NCI-H526 treated with DMSO at 0.1 percent for 48 hours (cell line): ENCODE measurements at places on chromosomes 1 and 21.

DNA sequence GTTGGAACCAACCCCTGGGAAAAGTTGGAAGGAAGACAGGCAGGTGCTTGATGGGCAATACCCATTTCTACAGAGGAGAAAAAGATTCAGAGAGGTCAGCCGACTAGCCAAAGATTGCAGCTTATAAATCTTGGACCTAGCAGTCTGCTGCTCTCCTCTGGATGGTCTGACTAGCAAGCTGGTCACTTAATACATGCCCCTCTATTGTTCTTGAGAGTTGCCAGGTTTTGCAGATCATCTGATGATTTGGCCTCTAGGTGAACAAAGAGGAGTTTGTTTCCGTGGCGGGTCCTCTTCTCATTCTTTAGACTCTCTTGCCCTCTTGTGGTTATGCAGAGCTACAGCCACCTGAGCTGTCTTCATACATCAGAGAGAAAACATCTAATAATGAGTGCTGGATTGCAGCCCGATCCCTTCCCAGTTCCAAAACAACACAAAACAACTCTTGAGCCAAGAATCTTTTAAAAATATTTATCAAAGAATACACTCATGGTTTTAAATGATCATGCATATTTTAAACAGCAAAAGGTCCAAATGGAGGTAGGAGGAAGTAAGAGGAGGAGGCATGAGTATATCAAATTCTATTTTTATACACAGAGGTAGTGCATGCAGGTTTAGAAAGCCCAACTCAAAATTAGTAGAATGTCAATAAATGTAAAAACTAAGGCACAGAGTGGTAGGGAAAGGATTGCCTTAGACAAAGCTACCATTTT is 115.7 kb downstream of the SLC30A10 start:
- DNase-seq = peak; percentile 43

GRCh38 chr1:233024199-233024598 is 73.8 kb downstream of the NTPCR start:
- DNase-seq = no peak

DNA sequence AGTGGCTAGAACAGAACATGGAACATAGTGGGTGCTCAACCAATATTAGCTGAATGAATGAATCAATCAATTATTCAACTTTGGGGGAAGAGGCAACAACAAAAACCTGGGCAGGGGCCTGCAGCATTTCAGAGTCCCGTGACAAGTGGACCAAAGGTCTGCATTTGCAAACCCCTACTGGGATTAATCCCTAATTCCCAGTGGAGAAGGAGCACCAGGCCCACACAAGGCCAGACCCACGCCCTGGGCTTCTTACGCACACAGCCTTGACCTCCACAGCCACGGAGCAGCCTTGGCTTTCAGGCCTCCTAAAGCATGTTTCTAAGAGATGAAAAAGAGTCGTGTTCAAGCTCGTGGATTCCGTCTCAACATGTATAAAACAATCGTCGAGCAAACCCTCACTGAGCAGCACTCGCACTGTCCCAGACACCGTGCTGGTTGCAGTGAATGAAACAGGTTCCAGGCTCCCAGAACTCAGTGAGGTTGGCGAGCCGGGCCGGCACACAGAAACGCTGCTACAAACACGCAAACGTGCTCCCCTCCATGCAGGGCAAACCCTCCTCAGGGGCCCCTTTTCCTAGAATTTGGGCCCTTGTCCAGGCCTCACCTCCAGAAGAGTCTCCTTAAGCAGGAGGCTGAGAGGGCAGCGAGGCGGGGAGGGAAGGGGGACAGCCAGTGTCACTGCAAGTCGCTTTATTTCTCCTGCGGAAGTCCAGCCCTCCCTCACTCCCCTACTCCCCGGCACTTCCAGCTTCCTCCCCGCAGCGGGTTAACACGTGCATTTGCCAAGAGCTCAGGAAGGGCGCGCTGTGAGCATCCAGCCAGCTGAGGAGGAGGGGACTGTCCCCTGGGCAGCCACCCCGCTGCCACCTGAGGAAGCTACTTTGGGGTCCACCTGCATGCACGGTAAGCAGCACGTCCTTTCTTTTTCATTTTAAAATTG is 556.4 kb downstream of the KIF26B start:
- DNase-seq = no peak

- DNase-seq = no peak
These were observed 75.6 kb downstream of the LMO4 start for GRCh38 chr1:87404296-87404695.

DNA sequence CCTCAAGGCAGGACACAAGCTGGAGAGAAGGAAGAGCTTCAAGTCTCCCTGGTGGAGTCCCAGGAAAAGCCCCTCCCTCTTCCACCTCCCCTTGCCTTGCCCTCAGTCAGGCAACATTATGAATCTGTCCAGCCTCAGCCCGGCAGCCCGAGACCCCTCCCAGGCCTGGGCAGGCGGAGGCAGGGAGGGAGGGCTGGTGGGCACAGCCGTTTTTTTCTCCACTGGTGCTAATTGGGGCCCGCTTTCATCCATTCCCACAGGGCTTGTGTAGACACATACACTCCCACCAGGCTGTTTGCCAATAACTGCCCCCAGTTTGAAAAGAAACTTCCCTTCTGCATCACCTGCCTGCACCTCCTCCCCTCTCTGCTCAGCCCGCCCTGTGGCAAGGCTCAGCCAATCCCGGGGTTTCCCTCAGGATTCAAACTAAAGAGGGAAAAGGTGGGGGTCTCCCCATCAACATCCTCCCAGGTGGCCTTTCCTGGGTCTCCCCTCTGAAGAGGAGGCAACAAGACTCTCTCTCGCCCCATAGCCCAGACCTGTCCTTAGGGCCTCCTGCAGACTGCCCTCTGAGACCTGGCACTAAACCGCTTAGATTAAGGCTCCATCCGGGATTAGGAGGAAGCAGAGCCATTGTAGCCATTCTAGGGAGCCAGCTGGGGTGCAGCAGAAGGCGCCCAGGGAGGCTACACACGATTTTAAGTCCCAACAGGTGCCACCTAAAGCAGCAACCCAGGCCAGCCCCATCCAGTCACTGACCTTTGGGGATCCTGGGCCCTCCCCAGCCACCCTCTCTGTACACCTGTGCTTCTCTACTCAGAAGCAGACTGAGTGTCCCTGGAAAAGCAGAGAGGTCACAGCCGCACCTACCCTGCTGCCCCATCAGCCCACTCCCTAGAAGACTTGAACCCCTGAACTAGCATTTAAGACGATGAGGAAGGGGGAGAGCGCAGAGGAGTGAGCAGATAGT is 3.5 kb downstream of the IGSF9 start:
- DNase-seq = no peak

GRCh38 chr1:161044908-161045735 is 655 bp downstream of the USF1 start:
- peak; percentile 81 for DNase-seq

- DNase-seq = no peak
These were observed 61.3 kb downstream of the MORN1 start for GRCh38 chr1:2330035-2330434.

- DNase-seq = no peak
These were observed 3.9 kb downstream of the CTRC start for GRCh38 chr1:15442119-15442518.

- no peak for DNase-seq
These were observed 3.9 kb downstream of the PGD start for GRCh38 chr1:10402729-10403274.

DNA sequence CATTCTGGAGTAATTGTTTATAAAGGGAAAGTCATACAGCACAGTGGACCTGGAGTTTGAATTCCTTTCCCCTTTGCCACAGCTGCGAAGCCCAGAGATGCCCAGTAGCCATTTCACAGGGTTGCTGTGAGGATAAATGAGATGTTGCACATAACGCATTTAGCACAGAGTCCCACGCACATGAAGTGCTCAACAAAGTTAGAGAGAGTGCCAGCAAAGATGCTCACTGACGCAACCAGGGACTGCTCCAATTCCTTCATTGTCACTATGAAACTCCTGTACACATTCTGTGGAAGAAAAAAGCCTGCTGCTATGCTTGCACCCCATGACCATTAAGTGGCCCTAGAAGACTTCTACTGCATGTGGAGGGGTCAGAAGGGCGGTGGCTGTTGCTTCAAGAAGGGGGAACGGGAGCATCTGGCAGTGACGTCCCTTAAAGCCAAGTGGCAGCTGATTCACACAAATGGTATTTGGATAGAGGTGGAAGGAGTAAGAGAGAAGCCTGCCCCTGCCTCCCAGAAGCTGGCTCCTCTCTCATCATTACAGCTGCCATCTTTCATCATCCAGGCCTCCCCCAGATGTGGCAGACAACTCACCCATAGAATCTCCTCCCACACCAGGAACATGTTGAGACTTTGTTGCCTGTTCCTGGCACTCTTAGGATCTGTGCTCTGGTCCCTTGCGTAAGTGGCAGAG is 26.5 kb upstream of the VAV3 start:
- no peak for DNase-seq

GRCh38 chr1:210598135-210598652 is 269.5 kb downstream of the HHAT start:
- DNase-seq = no peak

DNA sequence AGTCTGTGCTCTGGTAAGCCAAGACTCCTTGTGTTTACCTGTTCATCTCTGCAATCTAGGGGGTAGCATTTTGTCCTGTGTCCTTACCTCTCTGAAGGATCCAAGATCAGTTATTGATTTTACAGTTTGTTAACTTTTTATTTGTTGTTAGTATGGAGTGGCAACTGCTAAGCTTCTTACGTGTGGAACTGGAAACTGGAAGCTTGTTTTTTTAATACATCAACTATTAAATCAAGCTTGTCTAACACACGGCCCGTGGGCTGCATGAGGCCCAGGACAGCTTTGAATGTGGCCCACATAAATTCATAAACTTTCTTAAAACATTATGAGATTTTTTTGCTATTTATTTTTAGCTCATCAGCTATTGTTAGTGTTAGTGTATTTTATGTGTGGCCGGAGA is 29.2 kb upstream of the MPC2 start:
- DNase-seq = no peak

DNA sequence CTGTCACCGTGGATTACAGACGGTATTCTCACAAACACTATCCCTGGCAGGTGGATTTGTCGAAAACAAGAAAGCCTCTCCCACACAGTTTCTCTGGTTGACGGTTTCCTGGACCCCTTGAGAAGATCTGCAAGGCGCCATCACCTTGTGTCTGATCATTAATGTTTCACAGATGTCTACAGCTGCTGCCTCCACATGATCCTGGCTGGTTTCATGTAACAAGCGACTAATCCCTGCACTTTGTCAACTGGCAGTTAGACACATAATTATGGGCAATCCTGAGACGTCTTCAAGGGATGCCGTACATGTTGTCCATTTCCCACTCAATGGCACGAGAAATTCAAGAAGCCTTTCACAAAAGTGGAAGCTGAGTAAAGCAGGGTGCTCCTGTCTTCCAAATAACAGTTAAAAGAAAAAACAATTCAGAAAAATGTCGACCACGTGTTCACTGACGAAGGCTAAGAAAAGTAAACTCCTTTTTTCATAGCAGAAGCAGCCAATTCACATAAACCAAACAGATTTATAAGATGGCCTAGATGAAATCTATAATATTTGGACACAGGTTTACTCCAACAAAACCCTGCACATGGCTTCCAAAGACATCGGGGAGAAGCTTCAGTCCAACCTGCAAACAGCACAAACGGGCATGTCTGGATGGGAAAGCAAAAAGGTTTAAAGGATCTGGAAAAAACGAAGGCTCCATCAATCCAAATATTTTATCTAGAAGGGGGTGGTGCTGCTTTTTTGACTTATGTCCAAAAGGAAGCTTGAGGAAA is 52.2 kb downstream of the CAPZB start:
- DNase-seq = no peak

DNA sequence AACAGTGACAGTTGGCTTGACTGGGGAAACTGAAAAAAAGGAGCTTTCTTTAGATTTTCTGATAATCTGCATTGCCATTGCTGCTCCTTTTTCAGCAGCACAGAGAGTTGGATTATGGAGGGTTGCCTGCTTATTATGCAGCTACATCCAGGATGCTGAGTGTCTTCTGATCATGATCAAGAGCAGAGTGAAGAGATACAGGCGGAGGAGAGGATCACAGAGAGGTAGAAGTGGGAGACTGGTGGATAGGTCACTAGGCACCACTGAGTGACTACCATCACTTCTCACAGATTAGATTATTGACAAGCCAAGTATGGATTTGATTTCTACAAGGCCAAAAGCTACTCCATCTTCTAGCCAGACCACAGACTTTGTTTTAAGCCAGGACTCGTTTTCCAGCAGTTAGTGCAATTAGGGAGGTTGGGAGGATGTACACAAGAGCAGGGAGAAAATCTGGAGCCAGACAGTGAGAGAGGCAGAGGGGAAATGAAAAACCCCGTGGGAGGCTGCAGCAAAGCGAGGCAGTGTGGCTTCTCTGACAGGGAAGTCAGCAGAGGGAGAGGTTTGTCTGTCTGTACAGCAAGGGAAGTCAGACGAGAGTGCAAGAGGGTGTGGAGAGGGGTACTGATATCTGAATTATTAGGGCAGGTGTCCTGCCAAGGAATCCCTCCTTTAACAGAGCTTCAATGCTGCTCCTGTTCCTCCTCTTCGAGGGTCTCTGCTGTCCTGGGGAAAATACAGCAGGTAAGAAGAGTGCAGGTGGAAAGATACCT is at the start of gene CD1E:
Gene CD1E (plus strand): TSS at position 592 of the 773 bp plus-strand sequence. CDS start 95 bp downstream, at position 687.
- DNase-seq = no peak

DNA sequence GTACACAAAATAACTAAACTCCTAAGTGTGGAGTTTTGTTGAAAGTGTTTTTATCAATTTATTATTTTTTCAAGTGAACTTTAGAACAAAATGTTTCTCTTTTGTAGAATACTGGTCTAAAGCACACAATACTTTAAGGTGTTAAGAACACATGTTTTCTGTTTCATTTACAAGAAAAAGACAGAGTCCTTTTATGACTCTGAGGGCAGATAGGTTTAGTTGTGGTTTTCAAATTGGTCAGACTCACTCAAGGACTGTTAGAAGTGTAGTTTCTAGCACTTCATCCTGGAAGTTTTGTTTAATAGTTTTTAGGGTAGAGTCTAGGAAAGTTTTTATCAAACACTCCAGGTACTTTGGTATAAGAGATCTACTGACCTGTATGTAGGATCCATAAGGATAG is 376.5 kb downstream of the LRRIQ3 start:
- no peak for DNase-seq

DNA sequence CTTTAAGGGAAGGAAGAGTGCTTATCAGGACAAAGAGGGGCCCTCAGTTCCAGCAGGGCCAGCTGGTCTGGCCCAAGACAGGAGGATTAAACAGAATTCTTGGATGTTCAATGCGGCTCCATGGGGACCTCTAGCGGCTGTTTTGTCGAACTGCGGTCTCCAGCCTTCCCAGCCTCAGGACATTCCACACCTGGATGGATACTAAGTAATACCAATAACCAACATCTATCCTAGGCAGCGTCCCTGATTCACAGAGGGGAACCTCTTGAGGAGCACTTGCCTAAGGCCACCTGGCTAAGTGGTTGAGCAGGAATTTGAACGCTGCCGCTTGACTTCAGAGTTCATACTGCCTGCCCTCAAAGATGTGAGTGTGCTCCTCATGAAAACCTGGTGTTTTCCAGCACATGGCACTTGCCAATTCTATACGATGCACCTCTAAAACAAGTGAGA is 15.5 kb upstream of the CD247 start:
- DNase-seq = peak; percentile 66

- no peak for DNase-seq
These were observed 123.2 kb downstream of the SMYD2 start for GRCh38 chr1:214404154-214404553.

GRCh38 chr1:207808322-207808705 is 56.5 kb downstream of the CD46 start:
- no peak for DNase-seq
